ENCODE measurements at places on chromosomes 13 and 19.

DNA sequence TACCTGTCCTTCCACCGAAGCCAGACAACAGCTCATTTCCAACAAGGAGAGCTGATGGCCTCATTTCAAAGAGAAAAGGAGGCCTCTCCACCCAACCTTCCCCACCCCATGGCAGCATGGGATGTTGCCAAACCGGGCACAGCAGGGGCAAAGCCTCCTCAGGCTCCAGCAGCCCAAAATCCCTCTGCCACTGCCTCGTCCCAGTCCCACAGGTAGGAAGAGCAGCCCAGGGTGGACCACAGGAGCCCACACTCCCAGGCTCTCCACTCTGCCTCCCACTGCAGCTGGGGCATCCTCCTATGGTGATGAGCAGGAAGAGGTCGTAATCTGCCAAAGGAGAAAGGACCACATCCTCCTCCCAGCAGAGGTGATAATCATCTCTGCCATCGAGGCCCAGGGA, 50.9 kb downstream of the PEPD start:
- DNase-seq: no peak

DNA sequence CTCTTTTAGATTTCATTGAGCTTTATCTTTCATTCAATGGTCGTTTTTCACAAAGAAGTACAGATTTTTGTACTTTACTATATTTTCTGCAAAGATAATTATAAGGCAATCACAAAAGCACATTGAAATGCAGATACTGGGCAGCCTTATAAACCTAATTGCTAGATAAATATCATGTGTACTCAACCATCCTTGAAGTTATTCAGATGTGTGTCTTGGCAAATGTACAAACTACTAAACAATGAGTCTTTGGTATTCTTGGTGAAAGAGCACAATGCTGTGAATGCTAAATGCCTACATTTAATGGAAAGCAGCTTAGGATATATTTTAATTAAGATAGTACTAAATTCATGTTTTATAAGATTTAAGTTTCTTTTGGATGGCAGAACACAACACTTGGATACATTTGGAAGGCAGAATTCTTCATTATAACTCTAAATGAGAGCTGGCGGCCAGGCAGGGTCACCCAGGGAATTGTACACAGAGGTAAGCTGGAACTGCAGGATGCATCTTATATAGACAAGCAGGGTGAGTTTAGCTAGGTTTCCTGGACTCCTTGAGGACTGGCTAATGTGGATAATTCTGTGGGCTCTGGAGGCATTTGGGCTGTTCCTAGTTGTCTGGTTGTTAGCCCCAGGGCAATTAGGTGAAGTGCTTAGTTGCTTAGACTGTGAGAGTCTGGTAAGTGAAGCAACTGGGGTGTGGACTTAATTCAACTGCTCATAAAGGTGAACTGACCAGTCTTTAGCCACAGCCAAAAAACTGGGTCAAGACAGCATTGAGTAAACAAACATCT, 286.6 kb downstream of the PCDH20 start:
- DNase-seq: no peak

- peak; percentile 95 for DNase-seq
These were observed at the start of gene DPY19L3 for GRCh38 chr19:32405431-32406160. TSS of gene DPY19L3 (plus strand) at chr19:32405770. CDS start at chr19:32408254, 2,484 bp downstream.

- DNase-seq: no peak
These were observed 93.9 kb downstream of the NUFIP1 start for GRCh38 chr13:44895264-44895952.

DNA sequence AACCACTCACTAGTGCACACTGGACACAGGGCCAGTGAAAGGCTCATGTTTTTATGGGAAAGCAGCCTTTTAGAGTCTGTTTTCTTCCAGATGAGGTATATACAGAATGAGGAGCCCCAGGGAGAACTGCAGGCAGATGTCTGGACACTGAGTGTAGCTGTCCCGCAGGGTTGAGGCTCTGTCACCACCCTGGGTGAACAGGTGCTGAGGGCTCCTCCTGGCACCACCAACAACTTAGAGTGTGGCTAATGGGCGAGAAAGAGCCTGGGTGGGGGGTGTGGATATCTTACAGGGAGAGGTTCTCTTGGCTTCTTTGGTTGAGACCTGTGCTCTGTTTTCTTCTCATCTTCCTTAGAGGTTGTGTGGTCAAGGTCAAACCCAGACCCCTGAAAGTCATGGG, 202.1 kb upstream of the GPR12 start:
- DNase-seq: no peak

DNA sequence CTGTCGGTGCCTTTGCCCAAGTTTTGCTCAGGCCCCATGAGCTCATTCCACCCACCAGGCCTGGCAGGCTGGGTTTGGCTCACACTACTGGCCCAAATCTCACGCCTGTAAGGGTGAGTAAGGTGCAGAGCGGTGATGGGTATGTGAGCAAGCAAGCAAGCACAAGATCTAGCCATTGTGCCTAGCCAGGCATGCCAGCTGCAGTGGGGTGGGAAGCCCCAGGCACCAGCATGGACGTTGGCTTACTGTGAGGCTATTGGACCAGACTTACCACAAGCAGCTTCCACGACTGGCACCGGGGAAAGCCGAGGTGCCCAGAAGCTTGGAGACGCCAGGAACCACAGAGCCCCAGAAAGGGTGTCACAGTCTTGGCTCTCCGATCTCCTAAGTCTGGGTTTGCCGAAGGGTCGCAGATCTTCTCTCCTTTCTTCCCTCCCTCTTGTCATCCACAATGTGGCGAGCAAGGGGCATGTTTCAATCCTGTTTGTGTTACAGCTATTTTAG, 2659.4 kb upstream of the PCDH20 start:
- DNase-seq: no peak

DNA sequence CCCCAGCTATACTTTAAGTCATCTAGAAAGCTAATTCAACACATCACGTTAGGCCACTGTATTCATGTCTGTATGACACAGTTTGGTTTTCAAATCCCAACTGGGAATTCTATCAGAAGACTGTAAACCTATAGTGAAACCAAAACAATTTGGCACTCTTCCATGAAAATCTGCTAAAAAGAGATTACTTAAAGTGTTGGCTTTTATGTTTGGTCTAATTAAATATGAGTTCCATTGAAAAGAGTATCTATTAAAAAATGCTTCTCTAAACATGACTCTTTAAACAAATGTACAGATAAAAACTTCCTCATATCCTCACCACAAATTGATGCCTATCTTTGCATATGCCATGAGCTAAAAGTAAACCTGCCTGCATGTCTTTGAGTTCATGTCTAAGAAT, 25.4 kb downstream of the PCDH9 start:
- DNase-seq: no peak

DNA sequence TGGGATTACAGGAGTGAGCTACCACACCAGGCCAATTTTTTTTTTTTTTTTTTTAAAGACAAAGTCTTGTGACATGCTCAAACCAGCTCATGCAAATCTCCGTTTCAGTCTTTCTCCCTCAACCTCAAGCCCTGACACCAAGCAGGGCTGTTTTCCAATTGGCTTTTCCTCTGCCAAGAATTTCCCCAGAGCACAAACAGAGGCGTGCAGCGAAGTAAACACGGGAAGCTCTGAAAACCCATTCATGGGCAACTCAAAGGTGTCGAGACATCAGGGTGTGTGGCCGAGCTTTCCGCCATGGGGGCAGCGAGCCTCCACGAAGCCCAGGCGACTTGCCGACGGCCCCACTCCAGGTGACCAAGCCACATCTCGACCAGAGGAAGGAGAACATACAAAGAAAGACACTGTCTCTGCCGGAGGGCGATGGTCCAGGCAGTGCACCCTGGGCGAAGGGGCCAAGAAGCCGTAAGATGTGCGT, 70.0 kb downstream of the INSR start:
- no peak for DNase-seq

All from suppressor macrophage treated with lipopolysaccharide for 4 hours (primary cell).